LoVo (cell line): ENCODE measurements at places on chromosomes 7 and 10.

- DNase-seq: no peak
These were observed 49.7 kb downstream of the C10orf120 start for GRCh38 chr10:122649903-122650302.

- peak; percentile 25 for DNase-seq
These were observed 98.6 kb downstream of the MYOF start for GRCh38 chr10:93383562-93383981.

- DNase-seq: no peak
These were observed 306.0 kb upstream of the TMEM229A start for GRCh38 chr7:124338861-124339260.

DNA sequence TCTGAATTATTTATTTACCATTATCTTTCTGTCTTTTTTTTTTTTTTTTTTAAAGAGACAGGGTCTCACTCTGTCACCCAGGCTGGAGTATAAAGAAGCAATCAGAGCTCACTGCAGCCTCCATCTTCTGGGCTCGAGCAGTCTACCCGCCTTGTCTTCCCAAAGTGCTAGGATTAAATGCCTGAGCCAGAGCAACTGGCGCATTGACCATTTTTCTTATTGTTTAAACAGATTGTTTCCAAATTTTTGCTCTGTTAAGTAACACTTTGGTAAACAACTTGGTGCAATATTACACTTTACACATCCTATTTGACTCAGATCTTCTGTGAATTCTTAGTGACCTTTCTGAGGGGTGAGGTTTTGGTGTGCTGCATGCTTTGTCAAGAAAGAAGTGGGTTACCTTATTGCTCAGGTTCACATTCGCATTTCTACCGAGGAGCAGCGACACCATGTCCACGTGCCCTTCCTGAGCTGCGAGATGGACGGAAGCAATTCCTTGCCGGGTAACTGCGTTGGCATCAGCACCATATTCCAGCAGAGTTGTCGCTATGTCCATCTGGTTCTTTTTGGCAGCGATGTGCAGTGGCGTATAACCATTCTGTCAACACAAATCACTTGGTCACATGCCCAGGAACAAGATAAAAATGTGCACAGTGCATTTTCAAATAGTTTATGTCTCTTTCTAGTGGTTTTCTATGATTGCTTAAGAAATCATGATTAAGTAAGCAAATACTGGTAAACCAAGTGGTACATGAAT is 203.2 kb downstream of the ANK3 start:
- no peak for DNase-seq
